Stimulated activated CD8-positive, alpha-beta memory T cell treated with anti-CD3 and anti-CD28 coated beads, Interleukin-7, amount 100 ng/mL, for 24 hours (primary cell): ENCODE measurements at places on chromosomes 4 and X.

DNA sequence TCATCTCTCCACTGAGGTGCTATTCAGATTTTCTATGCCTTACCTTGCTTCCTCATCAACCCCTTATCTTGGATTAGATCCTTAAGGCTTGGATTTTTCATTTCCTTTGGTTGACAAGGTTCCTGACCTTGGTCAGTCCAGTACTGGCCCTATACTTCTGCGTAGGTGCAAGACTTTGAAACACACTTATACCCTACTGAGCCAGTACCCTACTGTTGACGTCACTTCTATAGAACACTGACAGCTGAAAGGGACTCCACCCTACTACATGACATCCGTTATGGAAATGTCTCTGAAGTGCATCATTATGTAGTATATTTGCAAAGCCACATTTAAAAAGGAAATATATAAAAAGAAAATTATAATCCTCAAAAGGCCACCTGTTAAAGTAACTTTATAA is 12.0 kb upstream of the PLS3 start:
- no peak for DNase-seq

- no peak for DNase-seq
Measured at GRCh38 chr4:6647582-6648230, 7.2 kb downstream of the MRFAP1 start.

DNA sequence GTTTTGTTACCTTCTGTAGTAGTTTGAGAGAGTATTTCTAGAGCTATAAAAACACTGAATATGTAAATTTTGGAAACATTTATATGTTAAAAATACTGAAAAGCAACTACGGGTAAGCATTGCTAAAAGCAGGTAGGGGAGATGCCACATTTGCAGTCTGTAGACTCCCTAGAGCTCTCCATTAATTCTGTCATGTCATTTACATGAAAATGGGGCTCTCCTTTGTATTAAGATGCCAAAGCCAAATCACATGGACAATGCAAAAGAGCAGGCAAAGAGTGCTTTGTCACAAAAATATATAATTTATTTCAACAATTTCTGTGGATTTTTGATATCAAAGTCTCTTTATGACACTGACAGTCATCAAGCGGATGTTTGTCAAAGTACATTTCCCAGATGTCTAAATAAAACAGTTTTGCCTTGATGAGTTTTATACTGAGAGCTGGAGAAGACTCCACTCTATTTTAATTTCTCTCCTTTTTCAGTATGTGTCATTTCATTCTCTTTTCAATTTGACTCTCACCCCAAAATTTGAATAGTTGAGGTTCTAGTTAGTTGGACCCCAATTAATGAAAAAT is 51.8 kb downstream of the LDB2 start:
- no peak for DNase-seq

DNA sequence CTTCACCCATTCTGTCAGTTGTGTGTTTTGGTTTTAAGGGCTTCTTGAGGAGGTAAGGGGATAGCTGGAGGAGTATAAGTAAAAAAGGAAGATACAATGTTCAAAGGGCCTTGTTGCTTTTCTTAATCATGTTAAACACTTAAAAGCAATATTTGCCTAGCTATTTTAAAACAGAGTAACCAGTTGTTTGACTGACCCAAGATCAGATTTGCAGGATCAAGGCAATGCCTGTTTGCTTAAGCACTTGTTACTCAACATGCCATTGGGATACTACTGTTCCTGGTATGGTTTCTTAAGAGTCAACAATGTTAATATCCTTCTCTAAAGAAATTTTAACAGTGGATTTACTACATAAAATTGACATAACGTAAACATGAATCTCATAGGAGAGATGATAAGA is 2.6 kb downstream of the DCLK2 start:
- no peak for DNase-seq

GRCh38 chr4:128301979-128302378 is 14.4 kb upstream of the PGRMC2 start:
- no peak for DNase-seq

DNA sequence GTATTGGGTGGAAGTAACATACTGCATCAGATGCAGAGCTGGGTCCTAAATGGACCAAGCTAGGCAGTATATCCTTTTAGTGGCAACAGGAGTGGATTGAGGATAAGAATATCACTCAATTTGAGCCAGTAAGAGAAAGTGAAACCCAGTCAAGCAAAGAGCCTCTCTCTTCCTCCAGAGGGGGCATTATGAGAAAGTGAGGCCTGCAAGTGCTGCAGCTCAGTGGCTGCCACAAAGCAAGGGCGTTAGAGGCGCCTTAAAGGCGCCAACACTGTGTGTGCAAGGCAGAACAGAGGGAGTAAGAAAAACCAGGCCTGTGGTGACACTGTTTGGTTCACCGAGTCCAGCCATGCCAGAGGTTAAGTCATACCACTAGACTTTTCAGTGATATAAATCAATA is 17.5 kb downstream of the STX18 start:
- no peak for DNase-seq

DNA sequence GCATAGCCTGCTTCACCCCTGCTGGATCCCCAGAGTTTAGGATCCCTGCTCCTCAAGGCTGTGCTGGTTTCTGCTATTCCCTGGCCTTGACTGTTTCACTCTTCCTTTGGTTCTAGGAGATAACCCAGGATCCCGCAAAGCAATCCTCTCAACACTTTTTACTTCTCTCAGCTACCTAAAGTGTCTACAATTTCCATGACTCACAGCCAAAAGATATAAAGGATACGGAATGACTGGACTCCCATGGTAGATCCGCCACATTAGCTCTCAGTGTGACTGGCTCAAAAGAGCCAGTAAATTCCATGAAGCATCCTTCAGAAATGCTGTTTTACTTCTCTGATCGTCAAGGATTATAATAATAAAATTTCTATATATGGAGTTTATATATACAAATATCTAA is 66.3 kb upstream of the TMEM164 start:
- no peak for DNase-seq

DNA sequence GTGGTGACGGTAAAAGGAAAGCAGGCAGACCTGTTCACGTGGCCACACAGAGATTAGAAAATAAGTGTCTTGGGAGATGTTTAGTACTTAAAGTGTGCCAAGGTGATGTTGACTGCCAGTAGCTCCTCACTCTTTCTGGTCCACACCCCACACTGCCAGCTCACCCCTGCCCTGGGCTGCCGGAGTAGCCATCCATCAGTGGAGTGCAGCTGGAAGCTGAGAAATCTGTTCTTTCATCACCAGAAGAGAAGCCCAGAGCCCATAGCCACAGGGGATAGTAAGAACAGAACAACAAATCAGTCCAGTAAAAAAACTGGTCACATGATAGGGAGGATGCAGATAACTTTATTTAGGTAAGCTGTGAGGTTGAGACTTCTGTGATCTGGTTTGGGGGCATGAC is 64.1 kb downstream of the WWC2 start:
- no peak for DNase-seq

DNA sequence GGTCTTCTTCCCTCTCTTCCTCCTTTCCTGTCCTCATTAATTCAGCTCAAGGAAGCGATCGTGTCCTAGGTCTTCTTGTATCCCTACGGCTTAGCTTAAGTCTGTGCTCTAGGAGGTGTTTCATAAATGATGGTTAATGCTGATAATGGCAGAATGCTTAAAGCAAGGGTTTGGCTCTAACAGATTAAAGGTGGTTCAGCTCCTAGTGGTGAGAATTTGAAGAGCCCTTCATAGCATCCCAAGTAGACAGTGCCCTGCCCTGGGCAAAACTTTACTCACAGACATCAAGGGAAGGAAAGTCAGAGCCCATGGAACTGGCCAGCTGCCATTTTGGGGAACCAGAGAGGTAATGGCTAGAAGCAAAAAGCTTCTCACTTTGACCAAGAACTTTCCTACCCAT is 47.0 kb upstream of the PGRMC1 start:
- DNase-seq: no peak

- DNase-seq: no peak
Measured at GRCh38 chr4:55731959-55732358, 87.6 kb upstream of the EXOC1L start.

DNA sequence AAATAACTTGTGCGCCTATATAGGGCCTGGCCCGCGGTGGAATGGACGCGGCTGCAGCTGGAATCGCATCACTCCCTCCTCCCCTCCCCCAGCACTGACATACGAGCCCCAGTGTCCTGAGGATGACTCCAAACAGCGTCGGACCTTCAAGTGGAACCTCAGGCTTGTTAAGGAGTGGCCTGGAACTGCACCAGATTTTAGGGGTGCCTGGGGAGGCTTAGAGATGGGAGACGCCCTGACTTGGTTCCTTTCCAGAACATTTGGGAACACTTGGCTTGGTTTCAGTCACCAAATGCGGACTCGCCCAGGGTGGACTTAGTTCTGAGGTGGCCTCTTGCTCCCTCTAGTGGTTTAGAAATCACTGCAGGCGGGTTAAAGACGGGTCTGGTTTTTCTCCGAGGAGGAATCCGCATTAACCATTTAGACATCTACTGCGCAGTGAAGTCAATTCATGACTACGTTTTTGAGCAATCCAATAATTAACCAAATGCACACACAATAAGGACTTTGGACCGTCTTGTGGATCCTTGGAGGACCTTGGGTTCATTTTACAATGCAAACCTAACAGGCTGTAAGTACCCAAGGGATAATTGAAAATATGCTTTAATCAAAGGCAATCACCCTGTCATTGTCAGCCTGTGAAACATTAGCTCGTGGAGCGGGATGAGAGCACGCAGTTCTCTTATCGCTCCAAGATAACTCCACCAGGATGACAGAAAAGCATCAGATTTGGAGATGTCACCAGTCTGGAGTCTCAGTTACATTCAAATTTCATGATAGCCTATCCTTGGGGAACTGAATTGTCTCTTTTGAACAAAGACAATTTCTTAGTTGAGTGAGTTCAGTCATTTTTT is 11.2 kb upstream of the PDGFRA start:
- no peak for DNase-seq

DNA sequence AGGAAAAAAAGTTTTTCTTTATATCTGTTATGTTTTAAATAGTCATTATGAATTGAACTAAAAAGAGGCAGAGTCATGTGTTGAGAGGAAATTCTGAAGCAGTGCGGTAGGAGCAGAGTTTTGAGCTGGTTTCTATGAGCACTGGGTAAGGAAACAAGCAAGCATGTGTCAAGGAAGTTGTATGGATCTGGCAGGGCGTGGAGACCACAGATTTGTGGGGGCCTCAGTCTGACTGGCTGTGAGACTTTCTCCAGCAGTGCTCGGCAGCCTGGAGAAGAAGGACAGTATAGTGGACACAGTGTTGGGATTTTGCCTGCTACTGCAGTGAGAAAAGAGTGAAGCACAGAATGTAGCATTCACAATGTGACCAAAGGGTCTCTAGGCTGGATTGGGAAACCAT is 399.1 kb downstream of the INPP4B start:
- DNase-seq: no peak

- DNase-seq: no peak
Measured at GRCh38 chr4:142379277-142380051, 466.6 kb downstream of the INPP4B start.

GRCh38 chr4:184644553-184645307 is 4.5 kb downstream of the CASP3 start:
- no peak for DNase-seq

- DNase-seq: no peak
Measured at GRCh38 chr4:19944251-19944650, 307.5 kb upstream of the SLIT2 start.

GRCh38 chr4:102553982-102554381 is 52.8 kb downstream of the NFKB1 start:
- DNase-seq: no peak

- DNase-seq: no peak
Measured at GRCh38 chrX:51860679-51861078, 32.7 kb upstream of the MAGED1 start.

DNA sequence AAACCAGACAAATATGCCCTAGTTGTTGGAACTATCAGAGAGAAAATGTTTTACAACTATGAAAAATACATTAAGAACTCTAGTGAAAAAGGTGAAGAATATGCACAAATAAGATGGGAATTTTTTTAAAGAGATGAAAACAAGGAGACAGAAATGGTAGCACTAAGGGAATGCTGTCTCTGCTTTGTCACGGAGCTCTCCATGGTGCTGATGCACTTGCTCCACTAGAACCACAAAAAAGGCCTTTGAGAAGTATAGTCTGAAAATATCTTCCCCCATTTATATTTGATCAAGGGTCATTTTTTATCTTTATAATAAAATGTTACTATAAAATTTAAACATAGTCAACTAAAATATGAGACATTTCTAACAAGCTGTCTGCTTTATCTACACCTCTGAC is 1655.5 kb upstream of the AGA start:
- DNase-seq: no peak

DNA sequence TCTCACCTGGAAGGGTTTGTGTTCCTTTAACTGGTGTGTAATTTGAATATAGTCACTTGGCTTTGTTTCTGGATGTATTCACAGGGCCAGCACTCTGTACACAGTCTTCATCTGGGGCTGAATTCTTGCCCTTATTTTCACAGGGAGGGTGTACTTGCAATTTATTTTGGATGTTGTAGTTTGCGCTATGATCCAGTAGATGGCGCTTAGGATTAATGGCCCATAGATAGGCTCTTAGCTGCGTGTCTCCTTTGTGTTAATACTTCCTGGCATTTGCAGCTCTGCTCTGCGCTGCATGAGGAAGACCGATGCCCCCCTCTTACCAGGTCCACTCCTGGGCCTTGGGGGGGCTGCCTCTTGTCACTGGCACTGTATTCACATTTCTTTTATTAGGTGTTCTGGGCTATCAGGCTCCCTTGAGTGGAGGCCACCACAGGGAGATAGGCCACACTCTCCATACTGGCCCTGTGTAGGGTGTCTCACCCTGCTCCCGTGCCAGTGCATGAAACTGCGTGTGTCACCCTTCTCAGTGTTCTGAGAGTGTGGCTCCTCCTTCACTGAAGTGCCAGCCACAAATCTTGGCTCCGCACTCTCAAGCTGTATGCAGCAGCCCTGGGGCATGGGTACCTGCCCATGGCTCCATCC is 562.2 kb downstream of the ZIC3 start:
- DNase-seq: no peak

DNA sequence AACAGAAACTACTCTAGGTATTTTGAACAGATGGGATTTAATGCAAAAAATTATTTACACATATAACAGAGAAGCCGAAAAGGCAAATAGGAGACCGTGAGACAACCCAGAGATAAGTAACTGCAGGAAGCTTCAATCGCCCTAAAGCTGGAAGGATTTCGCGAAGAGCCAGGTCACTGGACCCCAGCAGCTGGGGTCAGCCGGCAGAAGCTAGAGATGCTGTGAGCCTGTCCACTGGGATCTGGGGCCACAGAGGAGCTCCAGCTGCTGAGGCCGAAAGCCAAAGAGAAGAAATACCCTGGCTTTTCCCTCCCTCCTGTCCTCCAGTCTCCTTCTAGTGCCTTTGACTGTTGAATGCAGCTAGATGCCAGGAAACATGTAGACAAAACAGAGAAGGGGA is 192.8 kb upstream of the BCOR start:
- no peak for DNase-seq

DNA sequence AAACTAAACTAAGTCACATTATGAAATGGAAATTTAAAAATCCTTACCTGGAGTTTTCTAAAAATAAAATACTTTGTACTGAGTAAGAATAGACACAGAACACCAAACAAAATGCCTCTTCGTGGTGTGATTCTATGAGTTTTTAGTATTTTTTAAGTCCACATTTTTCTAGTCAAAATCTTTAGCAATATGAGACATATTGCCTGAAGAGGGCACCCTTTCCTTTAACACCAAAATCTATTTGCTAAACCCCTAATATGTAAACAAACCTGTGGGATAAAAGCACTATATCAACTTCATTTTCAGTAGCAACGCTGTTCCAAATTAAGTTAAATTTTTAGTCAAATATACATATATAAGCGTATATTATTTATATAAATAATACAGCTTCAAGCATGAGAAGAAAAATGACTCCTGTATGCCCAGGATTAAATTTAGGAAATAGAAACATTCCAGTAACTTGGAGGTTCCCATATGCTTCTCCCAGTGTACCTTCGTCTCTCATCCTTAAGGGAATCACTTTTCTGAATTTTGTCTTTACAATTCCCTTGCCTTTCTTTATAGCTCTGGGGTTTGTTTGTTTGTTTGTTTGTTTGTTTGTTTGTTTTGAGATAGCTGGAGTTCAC is 23.0 kb upstream of the PGM2 start:
- DNase-seq: no peak
